Kidney epithelial cell (primary cell): ENCODE measurements at places on chromosomes 7 and 10.

DNA sequence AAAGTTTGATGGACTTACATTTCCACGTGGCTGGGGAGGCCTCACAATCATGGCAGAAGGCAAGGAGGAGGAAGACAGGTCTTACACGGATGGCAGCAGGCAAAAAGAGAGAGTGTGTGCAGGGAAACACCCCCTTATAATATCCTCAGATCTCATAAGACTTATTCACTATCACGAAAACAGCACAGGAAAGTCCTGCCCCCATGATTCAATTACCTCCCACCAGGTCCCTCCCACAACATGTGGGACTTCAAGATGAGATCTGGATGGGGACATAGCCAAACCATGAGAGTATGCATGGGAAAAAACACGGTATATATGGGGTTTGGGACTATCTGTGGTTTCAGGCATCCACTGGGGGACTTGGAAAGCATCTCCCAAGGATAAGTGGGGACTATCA, 78.0 kb downstream of the PLXNA4 start:
- DNase-seq: no peak

DNA sequence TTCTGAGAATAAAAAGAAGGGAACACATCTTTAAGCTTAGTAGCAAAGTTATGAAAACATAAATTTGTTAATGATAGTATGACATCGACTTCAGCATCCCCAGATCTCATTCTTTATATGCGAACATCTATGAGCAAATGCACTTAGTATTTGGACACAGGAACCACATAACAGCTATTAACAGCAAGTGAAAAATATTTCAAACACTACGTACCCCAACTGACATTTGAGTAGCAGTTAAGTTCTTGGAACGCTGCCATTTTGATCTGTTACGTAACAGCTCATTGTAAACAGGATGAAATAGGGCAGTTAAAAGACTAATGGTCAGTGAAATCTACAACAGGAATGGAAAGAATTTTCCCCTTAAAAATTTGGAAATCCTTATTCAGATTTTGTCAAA, 428.9 kb downstream of the TNS3 start:
- DNase-seq: peak; percentile 50

DNA sequence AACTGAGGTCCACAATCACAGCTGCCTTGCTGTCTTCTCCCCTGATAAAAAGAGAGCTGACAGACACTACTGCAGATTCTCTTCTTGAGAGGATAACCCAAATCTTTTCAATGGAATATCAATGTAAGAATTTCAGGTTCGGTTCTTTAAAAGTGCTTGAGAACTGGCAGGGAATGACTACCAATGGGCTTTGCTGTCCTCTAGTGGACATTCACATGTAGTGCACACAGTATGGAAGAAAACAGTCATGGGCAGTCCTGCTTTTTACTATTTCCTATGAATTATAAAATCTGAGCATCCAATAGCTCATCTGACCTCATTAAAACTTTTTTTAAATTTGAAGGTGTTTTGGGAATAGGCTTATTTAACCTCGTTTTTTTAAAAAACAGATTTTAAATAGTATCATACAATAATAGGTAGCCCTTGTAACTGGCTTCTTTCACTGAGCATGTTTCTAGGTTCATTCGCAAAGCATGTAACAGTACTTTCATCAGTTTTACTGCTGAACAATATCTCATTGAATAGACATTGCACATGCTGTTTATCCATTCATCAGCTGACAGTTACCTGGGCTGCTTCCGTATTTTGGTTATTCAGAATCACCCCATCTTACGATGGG, 18.3 kb downstream of the FZD9 start:
- no peak for DNase-seq

DNA sequence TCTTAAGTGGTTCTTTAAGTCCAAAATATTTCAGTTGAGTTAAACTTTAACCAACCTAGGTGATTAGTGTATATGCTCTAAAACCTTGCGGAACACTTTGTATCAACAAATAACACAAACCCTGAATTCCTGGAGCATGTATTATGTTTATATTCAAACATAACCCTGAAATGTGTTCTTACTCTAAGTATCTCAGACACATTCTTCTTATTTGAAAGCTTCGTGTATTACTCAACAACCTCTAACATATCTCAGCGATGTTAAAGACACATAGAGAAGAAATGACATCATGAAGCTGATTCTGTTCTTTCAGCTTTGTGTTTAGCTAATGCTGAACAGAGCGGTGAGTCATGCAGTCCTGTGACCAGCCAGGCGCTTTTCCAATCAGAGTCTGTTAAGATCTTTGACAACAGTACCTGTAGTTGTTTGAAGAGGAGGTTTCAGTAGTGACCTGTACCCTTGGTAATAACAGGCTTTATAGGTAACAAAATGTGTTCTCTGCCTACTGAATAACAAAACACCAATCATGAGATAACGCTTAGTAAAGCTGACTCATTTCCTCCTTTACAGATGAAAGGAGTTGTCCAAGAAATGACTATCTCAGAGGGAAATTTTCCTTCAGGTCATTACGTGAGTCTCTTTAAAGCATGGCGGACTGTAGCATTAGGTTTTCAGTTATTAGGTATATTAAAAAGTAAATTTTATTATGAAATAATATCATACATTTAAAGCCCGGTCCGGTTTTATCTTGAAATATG, 67.3 kb upstream of the KLF6 start:
- DNase-seq: peak; percentile 100

- DNase-seq: no peak
These were observed 135.9 kb upstream of the MBL2 start for GRCh38 chr10:52908478-52908877.

DNA sequence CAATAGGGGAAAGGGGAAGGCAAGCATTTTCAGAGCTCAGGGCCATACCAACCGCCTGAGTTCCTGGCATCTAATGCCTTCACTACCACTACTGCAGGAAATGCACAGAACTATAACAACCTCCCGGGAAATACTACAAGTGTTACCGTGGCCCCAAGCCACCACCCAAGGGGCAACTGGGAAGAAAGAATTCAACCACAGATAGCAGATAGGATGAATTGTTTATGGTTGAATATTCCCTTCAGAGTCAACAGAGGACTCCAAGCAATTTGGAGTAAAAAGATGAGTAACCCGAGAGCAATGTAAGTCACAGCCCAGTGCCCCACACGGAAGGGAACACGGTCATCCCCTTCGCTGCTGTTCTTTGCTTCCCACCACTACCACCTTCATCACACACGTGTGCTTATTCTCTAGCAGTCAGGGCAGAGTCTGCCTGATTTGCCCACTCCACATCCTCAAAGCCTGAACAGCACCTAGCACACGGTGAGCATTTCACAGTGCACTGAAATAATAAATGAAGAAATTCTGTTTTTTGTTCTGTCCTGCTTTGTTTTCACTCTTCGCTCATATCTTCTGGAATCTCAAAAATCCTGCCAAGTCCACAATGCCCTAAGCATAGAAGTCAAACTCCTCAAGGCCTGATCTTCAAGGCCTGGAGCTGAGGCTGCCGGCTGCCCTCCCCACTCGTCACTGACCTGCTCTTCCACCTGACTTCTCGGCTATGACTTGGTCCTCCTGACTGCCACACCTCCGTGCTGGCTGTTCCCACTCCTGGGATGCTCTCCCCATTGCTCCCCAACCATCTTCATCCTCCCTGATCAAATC, 221.1 kb downstream of the KCNMA1 start:
- DNase-seq: peak; percentile 92

GRCh38 chr10:49187950-49188761, at the start of gene TMEM273:
Gene TMEM273, minus strand, starts transcription at chr10:49188391. Its CDS starts 55 bp downstream, at chr10:49188336.
- DNase-seq: peak; percentile 90

- DNase-seq: no peak
These were observed 51.2 kb upstream of the LRRC4 start for GRCh38 chr7:128082431-128082830.

GRCh38 chr7:17640730-17641377, 299.4 kb downstream of the SNX13 start:
- no peak for DNase-seq

- DNase-seq: no peak
These were observed 111.8 kb upstream of the ANKRD1 start for GRCh38 chr10:91032611-91033206.

DNA sequence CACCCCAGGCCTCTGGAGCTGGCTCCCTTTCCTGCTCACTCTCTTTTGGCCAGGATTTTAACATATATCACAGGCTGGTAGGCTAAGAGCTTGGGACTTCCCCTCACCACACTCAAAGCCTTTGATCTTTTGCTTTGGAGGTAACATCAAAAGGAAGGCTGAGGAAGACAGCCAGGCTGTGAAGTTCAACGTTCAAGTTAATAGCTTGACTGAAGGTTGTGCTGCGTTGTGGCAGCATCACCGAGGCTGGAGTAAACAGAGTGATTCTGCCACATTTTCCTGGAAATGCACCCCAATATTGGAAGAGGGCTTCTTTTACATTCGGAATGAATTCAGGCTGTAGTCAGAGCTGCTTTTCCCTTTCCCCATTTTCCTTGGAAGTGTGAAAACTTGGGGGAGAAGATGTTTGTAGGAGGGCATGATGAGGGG, 57.3 kb downstream of the TCF7L2 start:
- no peak for DNase-seq
